Fibroblast of skin of scalp (primary cell): ENCODE measurements at places on chromosomes 1 and 21.
A peak's percentile ranks its signal among the peaks of the same experiment; 100 is the strongest.

DNA sequence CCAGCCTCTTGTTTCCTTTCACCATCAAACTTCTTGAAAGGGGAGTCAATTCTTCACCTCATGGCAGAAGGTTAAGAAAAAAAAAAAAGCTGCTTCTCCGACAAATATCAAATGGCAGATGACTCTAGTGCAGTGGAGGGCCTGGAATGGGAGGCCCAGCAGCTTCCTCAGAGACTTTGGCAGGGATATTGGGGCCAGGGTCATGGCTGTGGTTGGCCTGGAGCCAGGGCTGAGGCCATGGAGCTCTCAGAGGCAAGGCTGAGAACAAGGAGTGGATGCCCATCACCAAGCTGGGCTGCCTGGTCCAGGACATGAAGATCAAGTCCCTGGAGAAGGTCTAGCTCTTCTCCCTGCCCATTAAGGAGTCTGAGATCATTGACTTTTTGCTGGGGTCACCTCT is 18.7 kb downstream of the MTF1 start:
- DNase-seq = no peak

GRCh38 chr1:1761504-1762376 is 16.5 kb downstream of the NADK start:
- no peak for DNase-seq

GRCh38 chr21:42624095-42624790 is 29.2 kb upstream of the PDE9A start:
- no peak for DNase-seq

GRCh38 chr1:77031106-77031662 is 163.9 kb downstream of the ST6GALNAC5 start:
- peak; percentile 38 for DNase-seq

DNA sequence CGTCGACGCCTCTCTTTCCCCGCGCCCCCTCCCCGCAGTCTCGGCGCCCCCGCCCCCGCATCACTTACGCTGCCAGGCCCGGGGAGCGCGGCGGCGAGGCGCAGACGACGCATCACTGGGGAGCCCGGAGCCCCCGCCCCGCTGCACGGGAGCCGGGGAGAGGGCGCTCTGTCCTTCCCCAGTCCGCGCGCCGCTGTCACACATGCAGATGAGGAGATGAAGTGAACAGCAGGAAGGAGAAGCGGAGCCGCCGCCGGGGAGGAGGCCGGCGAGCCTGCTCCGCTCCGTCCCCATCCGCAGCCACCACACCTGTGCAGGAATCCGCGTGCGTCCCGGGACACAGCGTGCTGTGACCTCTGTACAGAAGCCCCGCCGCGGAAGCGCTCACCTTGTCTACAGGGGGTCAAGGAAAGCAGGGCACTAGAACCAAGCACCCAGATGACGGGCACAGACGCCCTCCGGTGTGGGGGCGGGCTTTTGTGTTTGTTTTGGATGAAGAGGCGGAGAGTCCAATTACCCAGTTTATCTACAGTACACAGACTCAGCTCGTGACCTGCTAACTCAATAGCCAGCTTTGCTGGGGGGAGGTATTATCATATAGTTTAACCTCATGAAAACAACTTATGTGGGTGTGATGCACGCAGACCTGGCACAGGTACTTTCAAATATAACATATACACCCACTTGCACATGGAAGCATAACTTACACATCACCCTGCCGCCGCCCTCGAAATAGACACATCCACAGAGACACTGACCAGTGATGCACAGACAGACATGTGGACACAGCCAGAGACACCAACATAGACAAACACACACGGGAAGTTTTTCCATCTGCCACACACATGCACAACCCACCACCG is 12.4 kb downstream of the KLHDC8A start:
- DNase-seq = peak; percentile 14

- no peak for DNase-seq
Observed at GRCh38 chr1:156117414-156118176, 3.1 kb downstream of the LMNA start.

- DNase-seq = no peak
Observed at GRCh38 chr21:43311301-43311817, 115.6 kb downstream of the SIK1 start.

DNA sequence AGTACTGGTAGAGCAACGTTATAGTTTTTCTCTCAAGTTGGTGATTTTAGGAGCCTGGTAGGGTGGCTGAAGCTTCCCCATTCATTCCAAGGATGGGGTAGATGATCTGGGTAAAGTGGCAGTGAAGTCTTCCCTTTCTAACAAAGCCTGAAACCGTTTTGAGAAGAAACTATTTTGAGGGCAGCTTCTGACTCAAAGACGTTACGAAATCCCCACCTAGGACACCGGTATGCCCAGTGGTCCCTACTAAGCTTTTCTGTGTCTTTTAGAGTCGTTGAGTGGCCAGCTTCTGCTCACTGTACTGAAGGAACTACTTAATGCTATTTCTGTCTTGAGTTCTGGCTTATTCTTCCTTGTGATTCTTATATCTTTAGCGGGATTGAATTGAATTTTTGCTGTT is 1.4 kb downstream of the WDTC1 start:
- no peak for DNase-seq

GRCh38 chr1:162943622-162944021 is 82.6 kb upstream of the CCDC190 start:
- DNase-seq = peak; percentile 30

GRCh38 chr1:228283043-228283371 is 75.2 kb downstream of the OBSCN start:
- no peak for DNase-seq

DNA sequence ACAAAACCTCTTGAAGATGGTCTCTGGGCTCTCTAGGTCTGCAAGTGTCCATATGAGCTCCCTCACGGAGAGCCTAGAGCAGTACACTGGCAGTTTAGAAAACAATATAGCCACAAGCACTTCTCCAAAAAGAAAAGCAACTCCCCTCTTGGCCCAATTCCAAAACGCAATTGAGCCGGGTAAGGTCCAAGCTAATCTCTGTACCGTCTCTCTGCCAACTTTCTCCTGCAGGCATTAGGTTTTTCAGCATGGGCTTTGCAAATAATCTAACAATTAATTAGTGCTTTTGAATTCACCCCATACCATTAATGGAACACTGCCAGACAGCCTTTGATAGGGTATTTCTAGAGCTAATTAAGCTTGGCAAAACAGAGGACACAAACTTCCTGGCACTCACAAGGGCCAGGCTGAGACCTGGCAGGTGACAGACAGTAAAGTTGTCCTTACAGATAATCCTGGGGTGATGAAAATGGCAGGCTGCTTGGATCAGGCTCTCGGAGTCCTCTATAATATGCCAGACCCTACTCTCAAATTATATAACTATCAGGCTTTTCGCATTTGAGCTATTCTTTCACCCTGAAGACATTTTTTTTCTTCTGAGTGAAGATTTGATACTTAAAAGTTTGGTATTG is 39.8 kb downstream of the TGFBR3 start:
- peak; percentile 48 for DNase-seq

- DNase-seq = no peak
Observed at GRCh38 chr1:83912876-83913275, 86.1 kb downstream of the TTLL7 start.

- no peak for DNase-seq
Observed at GRCh38 chr1:10080523-10080922, 47.8 kb downstream of the UBE4B start.

DNA sequence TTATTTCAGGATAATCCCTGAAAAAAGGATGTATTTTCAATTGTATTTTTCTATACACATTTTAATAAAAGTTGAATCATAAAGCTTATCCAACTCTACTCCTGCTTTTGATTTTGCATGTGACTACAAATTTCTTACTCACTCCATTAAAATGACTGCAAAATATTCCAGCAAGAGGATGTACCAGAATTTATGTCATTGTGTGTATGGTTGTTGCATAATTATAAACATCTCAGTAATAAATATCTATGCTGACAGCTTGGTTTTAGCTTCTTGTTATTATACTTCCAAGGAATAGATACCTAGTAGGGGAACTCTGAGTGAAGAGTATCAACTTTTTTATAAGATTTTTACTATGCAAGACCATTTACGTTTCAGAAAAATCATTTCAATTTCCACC is 463.2 kb upstream of the RUNX1 start:
- DNase-seq = peak; percentile 51
